ENCODE measurements at places on chromosomes 3 and 15. TPM values are rescaled to one million over a fixed set of nuclear protein-coding genes. Genes with fewer than 3 reads are reported as not detected.

The FETUB gene
- not detected for total RNA-seq

The ST8SIA2 gene
- 0.50 TPM for total RNA-seq

The ALS2CL gene
- 3.3 TPM for total RNA-seq

The TRH gene
- total RNA-seq, result 0.33 TPM

The CXCR6 gene
- 0.42 TPM for total RNA-seq

The CAMK2N2 gene
- total RNA-seq, result not detected

The SLC6A1 gene
- total RNA-seq, result 0.42 TPM

The SLC2A2 gene
- not detected for total RNA-seq

The SUMF1 gene
- 49.0 TPM for total RNA-seq

The NTRK3 gene
- total RNA-seq, result 3.0 TPM

Measured in esophagus muscularis mucosa (tissue), 4 donors.